Osteoblast (primary cell): ENCODE measurements at places on chromosomes 5 and 9.

- no peak for DNase-seq
Measured at GRCh38 chr9:37967014-37967760, 63.3 kb upstream of the SLC25A51 start.

DNA sequence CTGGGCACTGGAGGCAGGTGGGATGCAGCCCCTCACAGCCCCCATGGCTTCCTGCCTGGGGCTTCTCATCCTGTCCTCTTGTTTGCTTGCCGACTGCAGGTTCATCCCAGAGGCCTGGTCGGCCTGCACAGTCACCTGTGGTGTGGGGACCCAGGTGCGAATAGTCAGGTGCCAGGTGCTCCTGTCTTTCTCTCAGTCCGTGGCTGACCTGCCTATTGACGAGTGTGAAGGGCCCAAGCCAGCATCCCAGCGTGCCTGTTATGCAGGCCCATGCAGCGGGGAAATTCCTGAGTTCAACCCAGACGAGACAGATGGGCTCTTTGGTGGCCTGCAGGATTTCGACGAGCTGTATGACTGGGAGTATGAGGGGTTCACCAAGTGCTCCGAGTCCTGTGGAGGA lies 232.7 kb downstream of the ADAMTSL1 start:
- DNase-seq, result peak; percentile 10

- DNase-seq, result no peak
Measured at GRCh38 chr5:37043693-37044092, 167.1 kb downstream of the NIPBL start.

- no peak for DNase-seq
Measured at GRCh38 chr9:30125881-30126280, 2258.6 kb upstream of the ACO1 start.

GRCh38 chr5:11076945-11077613 lies 316.0 kb upstream of the DAP start:
- DNase-seq, result no peak

DNA sequence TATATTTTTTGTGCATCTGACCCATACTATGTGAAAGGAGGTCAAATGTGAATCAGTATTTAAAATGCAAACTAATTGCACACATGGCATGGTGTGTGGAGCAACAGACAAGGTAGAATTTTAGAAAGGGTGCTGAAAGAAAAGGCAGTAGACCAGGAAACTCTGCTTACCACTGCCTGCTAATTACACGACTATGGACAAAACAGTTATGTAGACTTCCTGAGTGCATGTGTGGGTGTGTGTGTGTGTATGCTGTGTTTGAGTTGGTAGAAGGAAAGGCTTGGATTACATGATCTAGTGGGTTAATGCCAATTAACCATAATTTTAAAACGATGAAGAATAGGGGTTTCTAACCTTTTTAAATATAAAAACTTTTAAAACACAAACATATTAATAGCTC lies 349.9 kb downstream of the SH3GL2 start:
- DNase-seq, result no peak

DNA sequence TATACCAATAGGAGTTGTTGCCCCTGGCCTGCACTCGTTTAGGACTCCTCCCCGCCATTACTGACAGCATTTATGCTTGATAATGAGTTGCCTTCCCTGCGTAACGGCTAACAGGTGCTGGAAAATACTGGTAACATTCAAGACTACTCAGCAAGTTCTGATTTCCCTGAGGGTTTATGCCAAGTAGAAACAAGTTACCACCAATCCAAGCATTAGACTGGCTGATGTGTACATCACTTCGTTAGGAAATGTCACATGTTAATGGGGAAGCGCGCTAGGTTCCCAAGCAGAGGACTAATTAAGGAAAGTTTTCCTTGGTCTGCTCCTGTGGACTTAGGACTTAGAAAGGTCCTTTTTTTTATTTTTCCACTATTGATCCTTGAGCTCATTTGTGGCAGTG lies 302.1 kb downstream of the EFNA5 start:
- no peak for DNase-seq

- DNase-seq, result no peak
Measured at GRCh38 chr9:33184963-33185362, 17.8 kb upstream of the B4GALT1 start.

DNA sequence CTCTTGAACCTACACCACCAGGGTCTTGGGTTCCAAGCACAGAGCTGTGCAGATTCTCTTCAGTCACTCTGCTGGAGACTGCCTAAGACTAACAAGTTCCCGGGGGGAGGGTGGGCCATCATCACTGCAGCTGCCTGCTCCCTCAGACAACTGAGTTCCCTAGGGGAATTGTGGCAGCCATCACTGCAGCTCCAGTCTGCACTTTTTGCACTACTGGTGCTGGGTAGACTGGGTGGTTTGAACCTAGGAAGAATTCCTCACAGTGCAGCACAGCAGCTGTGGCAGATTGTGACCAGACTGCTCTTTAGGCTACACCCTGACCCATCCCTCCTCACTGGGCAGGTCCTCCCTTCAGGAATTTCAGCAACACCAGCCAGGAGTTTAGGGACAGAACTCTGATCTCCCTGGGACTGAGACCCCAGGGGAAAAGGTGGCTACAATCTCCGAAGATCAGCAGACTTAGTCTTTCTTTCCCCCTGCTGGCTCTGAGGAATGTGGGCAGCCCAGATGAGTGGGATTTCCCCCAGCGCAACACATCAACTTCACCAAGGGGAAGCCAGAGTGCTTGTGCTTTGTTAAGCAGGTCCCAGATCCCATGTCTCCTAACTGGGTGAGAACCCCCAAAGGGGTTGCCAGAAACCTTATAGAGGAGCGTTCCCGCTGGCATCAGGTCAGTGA lies 30.9 kb upstream of the RGMB start:
- DNase-seq, result no peak

DNA sequence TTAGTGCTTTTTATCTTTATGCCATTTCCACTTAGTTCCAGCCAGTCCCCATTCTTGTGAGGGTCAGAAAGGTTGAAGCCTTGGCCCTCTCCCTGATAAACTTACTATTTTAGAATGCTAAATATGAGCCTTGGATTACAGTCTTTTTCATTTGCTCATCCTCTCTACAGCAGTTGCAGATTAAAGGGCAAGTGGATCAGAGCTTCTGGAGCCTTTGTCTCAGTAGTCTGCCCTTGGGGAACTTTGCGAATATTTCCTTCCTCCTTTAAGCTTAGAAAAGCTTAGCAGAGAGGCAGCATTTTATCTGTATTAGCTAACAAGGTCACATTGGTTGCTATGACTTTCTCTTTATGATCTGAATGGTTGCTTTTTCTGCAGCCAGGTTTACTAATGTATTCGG lies 11.5 kb downstream of the FSD1L start:
- no peak for DNase-seq
